ENCODE measurements at places on chromosomes 3 and 15.

DNA sequence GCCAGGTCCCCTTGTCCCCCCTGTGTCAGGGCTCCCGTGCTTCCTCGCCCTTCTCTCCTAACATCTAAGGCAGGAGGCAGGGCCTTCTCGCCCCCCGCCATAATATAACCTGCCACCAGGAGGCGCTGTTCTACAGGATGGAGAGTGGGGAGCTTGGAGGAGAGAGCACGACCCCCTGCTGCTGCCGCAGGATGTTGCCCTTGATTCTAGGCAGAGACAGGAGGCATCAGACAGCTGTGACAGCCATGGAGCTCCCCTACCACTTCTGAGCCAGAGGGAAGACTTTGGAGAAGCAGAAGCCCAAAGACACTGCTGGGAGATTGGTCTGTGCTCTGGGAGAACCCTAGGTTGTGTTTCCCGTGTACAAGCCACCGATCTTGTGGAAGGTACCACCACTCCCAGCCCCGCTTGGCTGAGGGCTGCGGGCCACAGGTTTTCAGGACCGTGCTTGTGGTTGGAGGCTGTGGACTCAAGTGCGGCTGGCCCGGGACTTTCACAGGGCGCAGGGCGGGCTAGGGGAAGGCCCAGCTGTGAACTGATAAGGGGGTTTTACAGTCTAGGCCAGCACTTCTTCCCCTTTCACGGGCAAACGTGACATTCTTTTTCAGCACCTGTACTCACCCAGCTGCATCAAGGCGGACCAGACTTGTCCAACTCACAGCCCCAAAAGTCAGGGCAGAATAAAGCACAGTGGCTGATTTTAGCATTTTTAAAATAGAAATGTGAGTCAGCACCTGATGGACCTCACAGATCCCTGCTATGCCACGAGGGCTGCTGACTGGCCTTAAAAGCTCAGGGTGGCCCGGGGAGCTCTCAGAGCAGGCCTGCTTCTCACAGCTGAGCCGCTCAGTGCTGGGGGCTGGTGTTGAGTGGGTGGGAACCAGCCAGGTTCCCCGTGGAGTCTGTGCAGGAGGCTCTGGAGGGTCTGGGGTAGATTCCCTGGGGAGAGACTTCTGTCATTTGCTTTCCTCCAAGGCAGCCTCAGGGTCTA, 2.6 kb upstream of the TIGIT start:
- DNase-seq, result peak; percentile 95

DNA sequence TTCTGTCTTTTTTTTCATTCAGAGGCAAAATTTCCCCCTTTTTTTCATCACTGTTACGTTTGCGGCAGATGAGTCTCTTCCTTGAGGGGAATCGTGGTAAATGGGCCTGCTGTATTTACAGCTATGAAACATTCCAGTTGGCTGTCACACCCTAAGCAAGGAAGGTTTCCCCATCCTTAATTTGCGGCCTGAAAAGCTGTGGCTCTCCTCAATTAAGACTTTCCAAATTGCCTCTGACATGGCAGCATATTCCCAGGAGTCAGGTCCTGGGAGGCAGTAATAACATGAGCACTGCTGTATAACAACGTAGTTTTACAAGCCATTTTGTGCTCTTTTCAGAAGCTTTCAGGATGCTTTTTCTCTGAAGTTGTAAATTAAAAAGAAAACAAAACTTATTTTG, 420.9 kb downstream of the LPP start:
- DNase-seq, result no peak

DNA sequence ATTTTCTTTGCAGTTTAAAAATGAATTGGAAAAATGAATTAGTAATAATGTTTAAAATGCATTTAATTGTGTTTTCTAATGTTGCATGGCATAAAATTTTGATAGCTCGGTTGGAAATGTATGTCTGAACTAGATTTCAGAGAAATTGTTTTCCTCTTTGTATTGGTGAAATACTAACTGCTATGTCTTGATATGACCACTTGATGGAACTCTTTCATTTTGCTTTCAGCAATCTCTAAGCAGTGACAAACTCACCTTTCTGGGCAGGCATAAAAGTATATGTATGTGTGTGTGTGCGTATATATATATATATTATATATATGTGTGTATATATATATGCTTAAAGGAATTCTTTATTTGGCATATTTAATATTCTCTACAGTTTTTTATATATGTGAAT, 239.3 kb upstream of the ZNF717 start:
- DNase-seq, result no peak

DNA sequence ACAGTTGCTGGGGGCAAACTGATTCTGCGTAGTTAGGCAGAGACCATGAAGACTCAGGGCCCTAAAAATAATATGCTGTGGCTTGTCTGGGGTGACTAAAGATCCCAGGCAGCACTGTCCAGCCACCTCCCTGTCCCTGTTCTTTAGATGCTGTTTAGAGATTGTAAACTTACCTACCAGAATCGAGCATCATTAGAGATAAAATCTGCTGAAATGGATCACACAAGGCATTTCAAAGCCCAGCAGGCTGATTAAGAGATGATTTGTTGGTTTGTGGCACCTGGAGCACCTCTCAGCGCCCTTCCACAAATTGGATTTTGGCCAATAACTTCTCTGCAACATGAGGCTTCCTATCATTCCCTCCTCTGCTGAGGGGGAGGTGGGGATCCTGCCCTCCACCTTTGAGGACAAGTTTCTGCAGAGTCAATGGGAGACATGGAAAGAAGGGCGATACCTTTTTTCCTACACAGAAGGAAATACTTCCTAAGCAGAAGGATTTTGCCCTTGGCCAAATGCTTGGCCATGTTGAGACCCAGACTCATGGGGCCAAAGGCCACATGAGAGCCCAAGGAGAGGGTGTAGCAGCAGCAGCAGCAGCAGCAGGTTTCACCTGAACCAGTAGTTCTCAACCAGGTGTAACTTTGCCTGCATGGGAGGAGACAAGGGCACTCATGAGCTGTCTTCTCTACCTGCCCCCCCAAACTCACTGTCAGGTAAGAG, 37.5 kb downstream of the SEMA5B start:
- no peak for DNase-seq

DNA sequence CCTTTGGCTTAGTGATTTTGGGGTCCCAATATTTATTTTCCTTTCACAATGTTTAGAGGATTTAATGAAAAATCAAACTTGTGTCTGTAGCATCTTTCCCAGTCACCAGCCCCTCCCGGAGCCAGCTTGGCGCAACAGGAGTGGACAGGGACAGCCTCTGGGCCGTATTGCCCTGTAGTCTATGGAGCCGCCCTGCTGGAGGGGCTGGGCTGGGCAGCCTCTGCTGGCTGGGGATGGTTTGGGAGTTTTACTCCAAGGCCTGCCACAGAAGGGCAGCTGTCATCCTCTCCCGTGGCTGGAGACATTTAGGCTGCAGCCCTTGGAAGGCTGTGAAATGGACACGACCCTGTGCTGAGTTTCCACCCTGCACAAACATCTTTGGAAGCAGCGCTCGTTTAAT, 89.4 kb upstream of the RGMA start:
- DNase-seq, result no peak

GRCh38 chr15:85443593-85444087, 63.2 kb downstream of the AKAP13 start:
- DNase-seq, result no peak

GRCh38 chr15:81843226-81843625, 202.6 kb downstream of the MEX3B start:
- DNase-seq, result no peak

GRCh38 chr15:42090781-42091180, 3.6 kb downstream of the PLA2G4D start:
- no peak for DNase-seq

GRCh38 chr15:79007066-79007465, 62.2 kb upstream of the CTSH start:
- DNase-seq, result peak; percentile 54

DNA sequence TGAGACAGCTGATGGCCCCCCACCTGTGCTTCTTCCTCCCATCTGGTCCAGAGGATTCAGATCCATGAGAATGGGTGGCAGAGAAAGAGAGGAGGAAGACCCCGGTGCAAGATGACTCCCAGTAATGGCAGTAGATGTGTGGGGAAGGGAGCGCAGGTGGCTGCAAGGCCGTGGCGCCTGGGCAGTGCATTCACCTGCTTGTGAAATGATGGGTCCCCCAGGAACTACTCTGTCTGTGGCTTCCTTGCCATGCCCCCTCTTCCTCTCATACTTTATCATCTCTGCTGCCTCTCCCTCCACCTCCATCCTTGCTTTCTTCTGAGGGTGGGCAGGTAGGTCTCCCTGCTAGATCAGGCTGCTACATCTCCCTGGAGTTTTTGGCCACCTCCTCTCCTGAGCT, 23.3 kb downstream of the ZNF710 start:
- no peak for DNase-seq

DNA sequence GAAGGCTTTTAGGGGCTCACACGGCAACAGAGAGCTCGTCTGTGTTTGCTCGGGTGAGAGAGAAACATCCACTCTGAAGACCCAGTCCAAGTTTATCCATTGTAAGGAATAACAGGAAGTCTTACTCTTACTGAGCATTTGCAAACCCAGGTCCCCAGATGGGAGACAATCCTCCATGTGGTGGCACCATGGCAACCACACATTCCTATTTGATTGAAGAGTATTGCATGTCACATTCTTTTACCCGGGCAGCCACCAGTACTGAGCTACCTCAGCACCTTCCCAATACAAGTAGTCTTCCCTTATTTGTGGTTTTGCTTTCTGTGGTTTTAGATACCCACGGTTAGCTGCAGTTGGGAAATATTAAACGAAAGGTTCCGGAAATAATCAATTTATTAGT, 302.9 kb upstream of the RASGRP1 start:
- DNase-seq, result no peak

All from activated CD4-positive, alpha-beta T cell treated with anti-CD3 and anti-CD28 coated beads for 48 hours (primary cell).